Caudate nucleus (tissue), 63 donors: ENCODE measurements at places on chromosomes 1 and 21.

DNA sequence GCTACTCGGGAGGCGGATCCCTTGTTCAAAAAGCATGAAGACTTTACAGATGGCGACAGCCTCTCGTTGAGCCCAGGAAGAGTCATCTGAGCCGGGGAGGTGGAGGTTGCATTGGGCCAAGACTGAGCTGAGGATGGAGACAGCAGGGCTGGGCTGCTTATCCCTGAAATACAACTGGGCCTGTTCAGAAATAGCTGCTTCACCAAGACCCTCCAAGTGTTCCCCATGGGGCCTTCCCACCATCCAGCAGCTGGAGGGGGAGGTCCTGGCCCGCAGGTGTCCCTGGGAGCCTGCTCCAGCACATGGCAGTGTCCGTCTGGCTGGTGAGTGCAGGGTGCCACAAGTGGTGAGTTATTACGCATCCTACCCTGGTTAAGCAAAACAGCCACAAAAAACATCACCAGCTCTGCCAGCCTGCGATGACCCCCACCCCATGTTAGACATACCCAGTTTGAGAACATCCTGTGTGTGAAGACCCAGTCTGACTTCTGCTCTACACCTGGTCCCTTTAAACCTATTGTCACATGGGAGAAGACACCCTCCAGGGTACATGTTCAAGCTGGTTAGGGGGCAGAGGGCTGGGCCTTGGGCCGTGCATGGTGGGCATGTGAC is 93.1 kb upstream of the TMPRSS2 start:
- no peak for DNase-seq

GRCh38 chr21:32994305-32994704 is 31.4 kb upstream of the OLIG2 start:
- no peak for DNase-seq

- DNase-seq: no peak
These were observed 233.7 kb downstream of the SRGAP2C start for GRCh38 chr1:121418369-121419049.

DNA sequence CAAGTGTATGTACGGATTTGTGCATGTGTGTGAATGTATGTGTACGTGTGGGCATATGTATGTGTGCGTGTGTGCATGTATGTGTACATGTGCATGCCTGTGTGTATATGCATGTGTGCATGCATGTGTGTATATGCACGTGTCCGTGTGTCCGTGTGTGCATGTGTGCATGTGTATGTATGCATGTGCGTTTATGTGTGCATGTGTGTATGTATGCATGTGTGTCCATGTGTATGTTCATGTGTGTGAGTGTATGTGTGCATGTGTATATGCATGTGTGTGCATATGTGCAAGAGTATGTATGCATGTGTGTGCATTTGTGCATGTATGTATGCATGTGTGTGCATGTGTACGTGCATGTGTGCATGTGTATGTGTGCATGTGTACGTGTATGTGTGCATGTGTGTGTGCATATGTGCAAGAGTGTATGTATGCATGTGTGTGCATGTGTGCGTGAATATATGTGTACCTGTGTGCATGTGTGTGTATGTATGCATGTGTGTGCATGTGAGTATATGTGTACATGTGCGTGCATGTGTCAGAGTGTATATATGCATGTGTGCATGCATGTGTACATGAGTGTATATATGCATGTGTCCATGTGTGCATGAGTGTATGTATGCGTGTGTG is 15.6 kb downstream of the EPHA8 start:
- no peak for DNase-seq

DNA sequence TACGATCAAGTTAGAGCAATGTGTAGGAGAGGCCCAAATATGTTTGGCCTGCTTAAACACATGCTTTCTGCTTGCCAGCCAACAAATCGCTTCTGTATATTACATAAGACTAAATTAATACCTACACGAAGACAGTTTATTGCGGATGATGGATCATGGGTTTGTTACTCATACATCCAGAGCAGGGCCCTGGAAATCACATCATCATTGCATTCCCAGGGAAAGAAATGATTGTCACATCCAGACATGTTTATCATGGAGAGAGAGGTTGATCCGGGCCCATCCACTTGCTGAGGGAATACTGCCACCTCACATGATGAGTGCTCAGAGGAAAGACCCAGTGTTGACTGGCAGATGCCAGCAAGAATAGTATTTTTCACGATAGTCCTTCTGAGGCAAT is 282.6 kb downstream of the NUF2 start:
- no peak for DNase-seq

GRCh38 chr1:157961805-157962762 is 31.4 kb upstream of the KIRREL1 start:
- DNase-seq: no peak

DNA sequence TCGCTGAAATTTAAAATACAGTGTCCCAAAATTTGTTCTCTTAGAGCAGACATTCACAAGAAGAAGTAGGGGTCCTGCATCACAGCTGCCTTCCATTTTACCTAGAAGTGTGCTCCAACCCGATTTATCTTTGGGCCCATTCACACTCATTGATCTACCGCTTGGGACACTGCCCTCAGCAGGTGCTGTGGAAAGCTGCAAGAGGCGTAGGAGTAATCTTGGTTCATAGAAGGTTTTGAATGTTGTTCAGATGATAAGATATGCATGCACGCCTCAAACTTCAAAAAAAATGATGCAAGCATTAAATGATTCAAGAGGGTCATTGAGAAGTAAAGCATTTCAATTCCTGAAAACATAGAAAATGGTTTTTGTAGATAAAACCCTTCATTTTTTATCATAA is 18.6 kb upstream of the C1orf105 start:
- DNase-seq: no peak

GRCh38 chr1:180167721-180168467 is 13.2 kb downstream of the QSOX1 start:
- peak; percentile 22 for DNase-seq

- no peak for DNase-seq
These were observed 17.4 kb downstream of the AK4 start for GRCh38 chr1:65165269-65165993.

- DNase-seq: no peak
These were observed 13.1 kb downstream of the NR5A2 start for GRCh38 chr1:200040481-200041138.

GRCh38 chr21:23401278-23401677 is 2206.0 kb downstream of the MRPL39 start:
- no peak for DNase-seq

DNA sequence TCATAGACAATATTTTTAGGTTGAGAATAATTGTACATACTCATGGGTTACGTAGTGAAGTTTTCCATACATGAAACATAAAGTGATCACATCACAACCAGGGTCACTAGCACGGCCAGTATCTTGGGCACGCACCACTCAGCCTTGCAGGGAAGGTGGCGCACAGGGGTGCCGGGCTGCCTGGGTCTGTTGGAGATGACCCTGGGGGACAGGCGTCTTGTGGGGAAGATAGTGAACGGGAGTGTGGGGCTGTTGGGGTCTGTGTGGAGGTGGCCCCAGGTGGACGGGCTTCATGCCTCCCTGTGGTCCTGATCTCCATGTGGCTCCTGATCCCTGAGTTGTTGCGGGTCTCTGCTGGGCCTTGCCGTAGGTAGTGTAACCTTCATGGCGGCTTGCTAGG is 38.3 kb upstream of the PRSS38 start:
- no peak for DNase-seq
